ENCODE measurements at places on chromosomes 7 and 10.

- DNase-seq = no peak
These were observed 59.1 kb downstream of the JAZF1 start for GRCh38 chr7:28121496-28121895.

GRCh38 chr10:63452524-63452923, 13.3 kb downstream of the JMJD1C start:
- DNase-seq = no peak

DNA sequence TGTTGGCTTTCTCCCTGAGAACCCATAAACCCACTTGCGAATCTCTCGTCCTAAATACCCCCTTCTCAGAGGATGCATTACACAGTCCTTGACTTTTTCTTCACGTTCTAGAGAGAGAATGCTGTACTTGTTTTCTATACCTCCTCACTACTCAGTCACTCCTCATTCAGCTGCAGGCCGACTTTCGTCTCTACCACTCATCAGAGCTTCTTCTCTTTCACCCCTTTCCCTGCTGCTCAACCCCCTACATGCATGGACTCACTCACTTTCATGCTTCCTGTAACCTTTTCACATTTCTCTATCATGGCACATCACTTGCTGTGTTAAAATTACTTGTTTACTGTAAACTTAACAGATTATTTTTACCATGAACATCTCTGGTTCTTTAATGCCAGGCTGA, 19.8 kb downstream of the MDFIC start:
- no peak for DNase-seq

GRCh38 chr7:81162234-81162633, 243.4 kb upstream of the SEMA3C start:
- no peak for DNase-seq

- DNase-seq = no peak
These were observed 71.1 kb upstream of the ABLIM1 start for GRCh38 chr10:114729103-114729659.

GRCh38 chr10:92810934-92811532, 37.3 kb upstream of the EXOC6 start:
- no peak for DNase-seq

DNA sequence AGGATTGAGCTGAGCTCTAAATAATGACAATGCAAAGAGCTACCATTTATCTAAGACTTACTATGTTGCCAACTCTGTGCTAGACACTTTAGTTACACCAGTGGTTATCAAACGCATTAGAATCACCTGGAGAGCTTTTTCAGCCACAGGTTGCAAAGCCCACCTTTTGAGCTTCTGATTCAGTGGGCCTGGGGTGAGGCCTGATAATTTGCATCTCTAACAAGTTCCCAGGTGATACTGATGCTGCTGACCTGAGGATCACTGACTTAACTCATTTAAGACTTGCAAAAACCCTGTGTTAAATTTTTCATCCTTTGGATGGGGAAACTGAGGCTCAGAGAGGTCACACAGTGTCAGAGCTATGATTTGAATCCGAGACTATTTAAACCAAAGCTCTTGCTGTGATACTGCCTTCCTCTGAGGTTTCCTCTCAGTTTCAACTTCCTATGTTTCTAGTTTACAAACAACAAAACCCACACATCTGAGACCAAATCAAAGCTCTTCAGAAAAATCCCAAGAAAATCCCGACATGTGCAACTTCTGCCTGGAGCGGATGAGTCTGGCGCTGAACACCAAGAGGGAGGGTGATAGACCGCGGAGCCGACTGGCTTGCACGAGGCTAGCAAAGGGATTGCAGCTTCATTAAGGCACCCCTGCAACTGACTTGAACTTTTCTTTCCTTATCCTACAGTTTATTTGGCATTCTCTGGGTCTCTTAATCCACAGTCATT, 124.9 kb downstream of the CYP26A1 start:
- no peak for DNase-seq

DNA sequence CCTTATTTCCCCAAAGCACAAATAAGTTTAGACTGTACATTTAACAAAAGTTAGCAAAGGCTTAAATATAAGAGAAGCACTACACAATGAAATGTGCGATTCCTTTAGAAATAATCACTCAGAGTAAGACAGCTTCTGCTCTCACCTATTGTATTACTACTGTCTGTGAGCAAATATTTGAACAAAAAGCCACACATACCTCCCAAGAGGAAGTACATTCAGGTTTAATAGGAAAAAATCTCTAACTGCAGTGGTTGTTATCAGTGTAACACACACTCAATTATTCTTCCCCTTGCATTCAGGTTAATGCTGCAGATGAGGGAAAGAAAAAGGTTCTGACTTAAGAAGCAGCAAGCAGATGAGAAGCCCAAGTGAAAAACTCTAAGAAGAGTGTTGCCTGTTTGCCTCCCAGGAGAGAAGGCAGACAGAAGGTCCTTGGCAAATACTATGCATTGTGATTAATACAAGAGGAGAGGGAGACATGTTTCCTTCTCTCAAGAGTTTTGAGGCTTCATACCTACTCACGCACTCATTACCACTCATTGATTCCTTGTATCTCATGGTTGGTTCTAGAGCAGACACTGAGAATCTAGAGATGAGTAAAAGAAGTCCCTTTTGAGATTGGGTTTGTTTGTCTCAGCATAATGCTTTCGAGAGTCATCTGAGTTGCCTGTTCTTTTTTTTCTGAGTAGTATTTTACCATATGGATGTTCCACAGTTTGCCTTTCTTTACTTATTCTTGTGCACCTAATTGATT, 13.6 kb downstream of the GIMAP4 start:
- no peak for DNase-seq

GRCh38 chr7:131254211-131254610, 73.5 kb upstream of the MKLN1 start:
- no peak for DNase-seq

DNA sequence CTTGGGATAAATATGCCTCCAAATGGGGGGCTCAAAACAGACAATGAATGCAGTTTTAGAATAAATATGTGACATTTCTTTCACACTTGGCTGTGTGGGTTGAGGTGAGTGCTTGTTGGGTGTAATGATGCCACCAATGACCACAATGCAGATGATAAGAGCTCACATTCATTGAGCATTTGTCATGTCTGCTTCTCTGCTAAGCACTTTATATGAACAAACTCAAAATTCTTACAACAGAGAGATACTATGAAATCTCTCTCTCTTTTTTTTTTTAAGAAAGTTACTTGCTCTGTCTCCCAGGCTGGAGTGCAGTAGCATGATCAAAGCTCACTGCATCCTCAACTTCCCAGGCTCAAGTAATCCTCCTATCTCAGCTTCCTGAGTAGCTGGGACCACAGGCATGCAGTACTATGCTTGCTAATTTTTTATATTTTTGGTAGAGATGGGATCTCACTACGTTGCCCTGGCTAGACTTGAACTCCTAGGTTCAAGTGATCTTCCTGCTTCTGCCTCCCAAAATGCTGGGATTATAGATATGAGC, 185.4 kb downstream of the JCAD start:
- DNase-seq = no peak

- no peak for DNase-seq
These were observed 212.1 kb upstream of the KCND2 start for GRCh38 chr7:120060875-120061274.

DNA sequence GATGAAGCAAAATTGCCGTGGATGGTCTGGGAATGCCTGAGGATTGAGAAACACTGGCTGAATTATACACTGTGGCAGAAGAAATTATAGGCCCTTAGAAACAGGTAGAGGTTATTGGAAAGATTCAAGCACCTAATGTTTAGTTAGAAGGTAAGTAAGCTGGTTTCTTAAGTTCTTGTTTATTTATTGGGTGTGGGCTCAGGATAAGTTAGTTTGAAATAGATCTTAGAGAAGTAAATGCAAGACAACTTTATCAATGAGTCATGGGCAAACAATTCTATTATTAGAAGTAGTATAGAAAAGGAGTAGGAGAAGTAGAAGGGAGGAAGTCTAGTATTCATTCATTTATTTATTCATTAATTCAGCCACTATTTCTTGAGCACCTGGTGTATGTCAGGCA, 96.5 kb downstream of the KAT6B start:
- DNase-seq = no peak

DNA sequence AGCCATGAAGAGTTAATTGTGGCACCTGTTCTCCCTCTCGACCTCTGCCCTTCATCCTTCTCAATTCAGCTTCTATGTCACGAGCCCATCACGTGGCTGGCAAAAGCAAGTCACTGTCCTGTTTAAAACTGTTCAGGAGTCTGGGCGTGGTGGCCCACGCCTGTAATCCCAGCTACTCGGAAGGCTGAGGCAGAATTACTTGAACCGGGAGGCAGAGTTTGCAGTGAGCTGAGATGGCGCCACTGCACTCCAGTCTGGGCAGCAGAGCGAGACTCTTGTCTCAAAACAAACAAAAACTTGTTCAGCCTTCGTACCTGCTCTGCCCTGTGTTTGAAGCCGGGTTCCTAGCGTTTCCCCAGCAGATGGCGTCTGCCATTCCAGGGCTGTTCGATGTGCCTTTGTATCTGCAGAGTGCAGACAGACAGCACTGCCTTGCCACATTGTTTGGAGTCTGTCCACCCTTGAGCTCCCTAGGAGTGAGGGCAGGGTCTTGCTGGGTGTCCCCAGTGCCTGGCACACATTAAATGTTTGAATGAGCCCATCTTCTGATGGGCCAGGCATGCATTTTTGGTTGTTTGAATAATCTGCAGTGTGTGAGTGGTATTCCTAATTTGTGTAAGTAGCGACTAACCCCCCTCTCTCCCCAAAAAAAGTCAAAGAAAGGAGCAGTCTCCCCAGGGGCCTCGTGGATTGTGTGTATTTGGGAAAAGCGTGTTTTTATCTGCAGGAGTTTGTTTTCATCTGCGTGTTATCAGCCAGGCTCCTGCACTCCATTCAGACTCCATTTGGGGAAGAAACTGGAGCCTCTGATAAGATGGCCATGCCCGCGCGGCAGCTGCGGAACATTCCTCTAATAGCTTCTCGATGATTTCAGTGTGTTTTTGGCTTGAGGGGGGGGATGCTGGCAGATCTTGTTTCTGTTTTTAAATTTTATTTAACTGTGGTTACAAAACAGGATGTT, 61.2 kb downstream of the DNAJB6 start:
- DNase-seq = no peak

GRCh38 chr7:153939654-153940053, 112.5 kb upstream of the DPP6 start:
- DNase-seq = no peak

- DNase-seq = no peak
These were observed 28.4 kb upstream of the PDLIM1 start for GRCh38 chr10:95319239-95319638.

GRCh38 chr10:101576211-101576863, 11.7 kb downstream of the POLL start:
- no peak for DNase-seq

DNA sequence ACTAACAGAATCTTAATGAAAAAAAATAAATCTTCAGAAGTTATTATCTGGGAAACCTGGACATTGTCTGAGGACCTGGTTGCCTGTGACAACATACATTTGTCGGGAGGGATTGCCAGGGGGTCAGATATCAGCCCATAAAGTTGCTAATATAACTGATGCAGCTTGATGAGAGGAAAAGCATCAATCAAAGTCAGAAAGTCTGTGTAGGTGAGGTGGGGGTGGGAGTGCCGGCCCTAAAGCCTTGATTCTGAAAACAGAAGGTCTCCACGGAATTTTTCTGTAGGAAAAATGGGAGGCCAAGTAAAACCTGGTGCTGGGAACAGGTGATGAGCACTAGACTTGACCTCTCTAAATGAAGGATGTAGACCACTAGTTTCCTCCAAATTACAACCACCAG, 281.8 kb downstream of the FGFR2 start:
- DNase-seq = no peak

DNA sequence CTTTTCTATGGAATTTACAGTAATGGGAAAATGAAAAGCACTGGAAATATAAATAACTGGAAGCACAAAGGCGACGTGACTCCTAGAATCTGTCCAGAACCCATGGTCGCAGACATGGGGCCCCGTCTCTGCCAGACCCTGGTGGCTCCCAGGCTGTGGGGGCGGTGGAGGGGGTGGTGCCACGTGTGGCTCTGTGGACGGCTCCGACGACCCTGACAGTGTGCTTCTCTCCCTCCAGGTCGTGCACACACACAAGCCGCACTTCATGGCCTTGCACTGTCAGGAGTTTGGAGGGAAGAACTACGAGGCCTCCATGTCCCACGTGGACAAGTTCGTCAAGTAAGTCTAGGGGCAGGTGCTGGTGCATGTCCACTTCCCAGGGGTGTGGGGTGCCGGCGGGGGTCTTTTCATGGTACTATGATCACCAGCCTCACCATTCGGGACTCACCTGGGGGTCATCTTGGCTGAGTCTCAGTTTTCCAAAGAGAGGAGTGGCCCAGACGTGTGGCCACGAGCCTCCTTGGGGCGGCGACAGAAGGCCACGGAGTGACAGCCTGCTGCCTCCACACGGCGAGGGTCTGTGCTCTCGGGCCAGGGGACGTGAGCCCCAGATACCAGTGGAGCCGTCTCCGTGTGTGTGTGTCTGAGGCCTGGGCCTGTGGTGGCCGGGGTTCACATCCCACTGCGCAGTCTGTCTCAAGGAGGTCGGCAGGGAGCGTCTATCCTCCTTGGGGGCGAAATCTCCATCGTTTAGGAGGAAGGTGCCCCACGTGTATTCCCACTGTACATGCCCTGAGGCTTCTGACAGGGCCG, 108.2 kb downstream of the INPP5A start:
- DNase-seq = no peak

- DNase-seq = no peak
These were observed 68.1 kb downstream of the RNF216 start for GRCh38 chr7:5713124-5713912.

GRCh38 chr10:59905731-59906416, 482 bp downstream of the CCDC6 start:
- DNase-seq = no peak

GRCh38 chr10:15166325-15166724, 2.2 kb downstream of the NMT2 start:
- no peak for DNase-seq

Data from CD4-positive, alpha-beta T cell treated with Interleukin-2 at 100 ng/mL for 4 hours (primary cell).